IPS-NIHi11 (cell line): ENCODE measurements at places on chromosomes 2 and 18.
A peak's percentile ranks its signal among the peaks of the same experiment; 100 is the strongest.

DNA sequence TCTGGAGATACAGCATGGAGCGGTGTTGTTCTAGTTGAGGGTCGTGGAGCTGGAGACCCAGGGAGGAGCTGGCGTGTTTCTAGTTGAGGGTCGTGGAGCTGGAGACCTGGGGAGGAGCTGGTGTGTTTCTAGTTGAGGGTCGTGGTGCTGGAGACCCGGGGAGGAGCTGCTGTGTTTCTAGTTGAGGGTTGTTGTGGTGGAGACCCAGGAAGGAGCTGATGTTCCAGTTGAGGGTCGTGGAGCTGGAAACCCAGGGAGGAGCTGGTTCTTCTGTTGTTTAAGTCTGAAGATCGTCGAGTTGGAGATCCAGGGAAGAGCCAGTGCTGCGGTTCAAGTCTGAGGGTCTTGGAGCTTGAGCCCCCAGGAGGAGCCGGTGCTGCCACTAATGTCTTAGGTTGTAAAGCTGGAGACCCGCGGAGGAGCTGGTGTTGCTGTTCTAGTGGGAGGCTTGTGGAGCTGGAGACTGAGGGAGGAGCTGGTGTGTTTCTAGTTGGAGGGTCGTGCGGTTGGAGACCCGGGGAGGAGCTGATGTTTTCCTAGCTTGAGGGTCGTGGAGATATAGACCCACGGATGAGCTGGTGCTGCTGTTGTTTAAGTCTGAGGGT is 155.3 kb downstream of the RTP5 start:
- DNase-seq, result no peak

GRCh38 chr2:39786761-39787522 is 7.9 kb upstream of the THUMPD2 start:
- no peak for DNase-seq

GRCh38 chr18:44259610-44260009 is 421.1 kb upstream of the SETBP1 start:
- no peak for DNase-seq

GRCh38 chr2:219998714-219999227 is 371.3 kb downstream of the SLC4A3 start:
- DNase-seq, result peak; percentile 28

DNA sequence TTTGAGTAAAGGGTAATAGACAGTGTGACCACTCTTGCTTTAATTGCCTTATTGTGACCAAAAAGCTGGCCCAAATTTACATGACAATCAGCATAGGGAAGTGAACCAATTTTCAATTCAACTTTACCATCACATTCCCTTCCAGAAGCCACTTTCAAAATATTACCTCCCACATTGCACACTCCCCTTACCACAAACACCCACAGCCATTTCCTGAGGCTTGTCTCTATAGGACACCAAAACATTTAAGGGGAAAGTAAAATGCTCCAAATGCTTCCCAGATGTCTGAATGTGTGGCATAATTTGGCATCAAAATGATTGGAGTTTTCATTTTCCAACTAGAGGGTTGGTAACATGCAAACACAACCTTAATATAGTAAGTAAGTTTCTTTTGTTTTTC is 616.1 kb downstream of the SLC4A3 start:
- DNase-seq, result no peak

GRCh38 chr2:16862471-16862870 is 196.8 kb upstream of the CYRIA start:
- no peak for DNase-seq

DNA sequence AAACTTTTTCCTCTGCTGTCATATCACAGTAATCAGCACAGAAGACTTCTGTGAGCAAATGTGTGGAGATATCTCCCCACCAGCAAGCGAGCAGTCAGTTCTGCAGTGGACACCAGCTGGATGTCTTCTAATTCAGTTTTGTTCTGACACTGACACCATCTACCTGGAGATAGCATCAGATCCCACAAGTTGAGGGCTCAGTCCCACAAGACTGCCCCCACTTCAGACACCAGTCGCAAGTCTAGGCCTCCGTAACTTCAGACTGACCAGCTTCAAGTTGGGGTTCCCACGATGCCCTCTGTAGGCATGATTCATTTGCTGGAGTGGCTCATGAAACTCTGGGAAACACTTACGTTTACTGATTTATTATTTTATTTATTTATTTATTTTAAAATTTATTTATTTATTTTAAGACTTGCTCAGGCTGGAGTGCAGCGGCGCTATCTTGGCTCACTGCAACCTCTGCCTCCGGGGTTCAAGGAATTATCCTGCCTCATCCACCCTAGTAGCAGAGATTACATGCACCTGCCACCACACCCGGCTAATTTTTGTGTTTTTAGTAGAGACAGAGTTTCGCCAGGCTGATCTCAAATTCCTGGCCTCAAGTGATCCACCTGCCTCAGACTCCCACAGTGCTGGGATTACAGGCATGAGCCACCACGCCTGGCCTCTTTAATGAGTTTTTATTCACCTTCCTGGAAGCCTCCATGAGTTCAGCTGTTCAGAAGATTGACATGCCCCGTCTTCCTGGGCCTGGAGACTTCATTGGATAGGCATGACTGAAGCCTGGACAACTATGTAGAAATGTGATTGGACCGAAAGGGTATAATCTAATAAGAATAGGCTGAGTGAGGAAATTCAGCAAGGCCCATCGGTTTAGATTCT is 55.7 kb downstream of the PAPOLG start:
- DNase-seq, result no peak

- DNase-seq, result no peak
These were observed 368.3 kb upstream of the SALL3 start for GRCh38 chr18:78611201-78611800.

DNA sequence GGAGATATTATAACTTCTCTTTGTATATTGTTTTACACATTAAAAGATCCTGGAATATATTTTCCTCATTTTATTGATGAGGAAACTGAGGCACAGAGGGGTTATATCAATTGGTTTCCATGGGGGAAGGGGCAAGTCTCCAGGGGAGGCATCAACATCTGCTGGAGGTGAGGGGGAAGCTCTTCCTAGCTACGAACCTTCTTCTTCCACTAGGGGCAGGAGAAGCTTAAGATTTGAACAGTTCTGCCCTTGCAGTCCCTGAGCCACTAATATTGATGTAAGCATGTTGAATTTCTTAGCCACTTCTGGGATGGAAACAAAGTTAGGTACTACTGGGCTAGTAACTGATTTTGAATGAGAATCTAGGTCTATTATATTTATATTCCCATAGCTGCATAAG is 140.1 kb upstream of the AQP4 start:
- DNase-seq, result peak; percentile 52
